Fibroblast of the conjunctiva (primary cell): ENCODE measurements at places on chromosomes 11 and 22.

GRCh38 chr11:44335919-44336318 is 26.0 kb upstream of the ALX4 start:
- no peak for DNase-seq

DNA sequence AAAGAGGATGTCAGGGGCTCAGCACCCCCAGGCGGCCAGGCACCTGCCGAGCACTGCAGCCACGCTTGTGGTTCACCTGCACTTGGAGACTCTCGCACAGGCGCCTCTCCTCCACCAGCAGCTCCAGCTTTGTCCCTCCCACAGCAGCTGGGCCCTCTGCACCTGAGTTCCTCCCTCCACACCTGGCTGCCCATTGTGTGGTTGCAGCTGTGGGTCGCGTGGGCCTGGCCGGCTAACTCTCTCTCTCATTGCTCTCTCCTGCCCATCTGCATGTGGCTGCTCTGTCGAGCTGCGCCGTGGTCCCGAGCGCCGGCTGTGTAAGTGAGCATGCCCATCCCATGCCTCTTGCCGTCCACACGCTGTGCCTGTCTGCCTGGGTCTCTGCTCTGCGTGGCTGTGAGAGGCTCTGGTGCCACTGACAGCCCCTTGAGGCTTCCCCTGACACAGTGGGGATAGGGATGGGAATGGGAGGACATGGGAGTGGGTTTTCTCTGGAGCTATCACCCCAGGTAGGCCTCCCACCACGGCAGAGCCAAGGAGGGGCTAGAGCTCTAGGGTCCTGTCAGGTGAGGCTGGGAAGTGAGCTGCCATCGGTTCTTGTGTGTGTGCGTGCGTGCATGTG is 8.5 kb upstream of the ACR start:
- no peak for DNase-seq

DNA sequence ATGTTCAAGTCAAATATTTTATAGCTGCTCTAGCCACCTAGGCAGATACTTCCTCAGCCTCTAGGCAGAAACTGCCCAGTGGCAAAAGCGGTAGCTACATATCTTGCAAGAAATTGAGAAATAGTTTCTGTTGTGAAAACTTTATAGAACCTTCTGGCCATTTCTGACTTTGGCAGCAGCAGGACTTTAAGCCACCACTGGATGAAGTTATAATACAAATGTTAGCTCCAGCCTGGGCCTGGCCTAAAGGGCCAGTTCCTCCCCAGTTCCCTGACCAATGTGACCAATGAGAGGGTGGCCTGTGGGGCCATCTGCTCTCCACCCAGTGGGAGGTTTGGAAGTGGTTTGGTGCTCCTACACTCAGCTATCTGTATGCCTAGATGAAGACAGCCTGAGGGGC is 254.0 kb upstream of the NARS2 start:
- no peak for DNase-seq

GRCh38 chr22:30183861-30184278 is 62.7 kb downstream of the LIF start:
- DNase-seq, result no peak

DNA sequence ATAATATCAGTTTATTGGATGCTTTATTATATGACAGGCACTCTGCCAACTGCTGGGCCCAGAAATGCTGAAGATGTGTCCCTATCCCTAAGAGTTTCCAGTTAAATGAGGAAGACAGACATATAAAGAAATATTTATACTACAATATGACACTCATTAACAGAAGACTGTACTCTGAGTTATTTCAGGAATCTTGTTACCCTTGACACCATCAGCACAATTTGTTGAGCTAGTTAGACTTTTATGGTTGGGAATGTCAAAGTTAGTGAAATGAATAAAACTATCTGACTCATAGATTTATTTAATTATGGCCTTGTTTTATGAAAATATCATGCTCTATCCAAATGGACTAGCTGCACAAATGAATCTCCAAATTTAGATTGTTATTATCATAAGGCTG is 25.6 kb upstream of the MSANTD4 start:
- DNase-seq, result no peak

DNA sequence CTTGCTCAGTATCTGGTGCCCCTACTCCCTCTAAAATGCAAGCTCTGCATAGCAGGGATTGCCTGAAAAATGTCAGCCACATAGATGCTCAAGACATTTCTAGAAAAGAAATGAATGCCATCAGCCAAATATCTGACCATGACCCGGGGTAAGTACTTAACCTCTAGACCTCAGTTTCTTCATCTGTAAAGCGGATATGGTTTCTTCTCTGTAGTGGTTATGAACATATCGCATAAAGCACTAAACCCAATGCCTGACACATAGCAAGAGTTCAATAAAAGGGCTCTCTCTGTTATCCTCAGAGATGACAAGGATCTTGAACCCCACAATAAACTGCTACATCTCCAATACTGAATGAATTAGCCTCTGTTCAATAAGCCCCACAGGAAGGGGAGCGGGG is 122.6 kb downstream of the ABTB2 start:
- DNase-seq, result no peak

DNA sequence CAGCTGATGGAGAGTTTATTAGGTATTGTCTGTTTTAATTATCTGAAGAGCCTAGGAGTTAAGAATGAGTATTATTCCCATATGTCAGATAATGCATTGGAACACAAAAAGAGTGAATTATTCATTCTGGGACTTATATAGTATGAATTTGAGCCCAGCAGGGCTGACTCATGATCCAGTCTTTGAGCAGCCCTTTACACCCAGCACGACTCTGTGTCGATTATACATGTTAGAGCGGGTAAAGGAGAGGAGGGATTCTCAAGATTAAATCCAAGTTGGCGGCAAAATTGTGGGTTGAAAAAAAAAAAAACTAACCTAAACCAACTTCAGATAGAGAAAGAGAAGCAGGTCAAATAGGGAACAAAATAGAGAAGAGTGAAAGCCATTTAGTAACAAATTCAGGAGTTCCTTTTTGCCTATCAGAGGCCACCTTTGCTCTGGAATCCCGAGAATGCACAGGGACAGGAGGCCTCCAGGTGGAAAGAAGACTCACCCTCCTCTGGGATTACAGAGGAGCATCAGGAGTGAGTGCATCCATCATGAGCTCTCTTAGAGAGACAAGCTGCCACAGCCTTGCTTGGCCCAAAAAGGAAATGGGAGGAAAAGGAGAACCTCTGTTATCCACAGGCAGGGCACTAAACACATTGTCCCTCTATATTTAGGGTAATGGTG is 3.1 kb downstream of the MRGPRX1 start:
- no peak for DNase-seq

- no peak for DNase-seq
These were observed 6.5 kb downstream of the UPK3A start for GRCh38 chr22:45291061-45291930.

DNA sequence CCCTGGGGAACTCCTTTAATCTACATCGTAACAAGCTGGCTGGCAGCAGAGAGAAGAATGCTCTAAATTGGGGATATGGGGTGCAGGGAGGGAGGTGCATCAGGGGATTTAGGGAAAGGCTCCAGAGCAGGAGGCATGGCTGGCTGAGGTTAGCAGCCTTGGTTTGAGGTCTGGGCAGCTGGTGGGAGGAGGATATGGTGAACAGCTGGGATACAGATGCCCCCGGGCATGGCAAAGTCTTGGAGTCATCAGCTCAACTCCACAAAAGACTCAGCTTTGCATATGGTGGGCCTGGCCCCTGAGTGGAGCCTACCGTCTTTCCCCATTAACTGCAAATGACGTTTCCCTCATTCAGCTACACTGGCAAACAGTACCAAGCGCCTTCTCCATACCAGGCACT is 5.4 kb downstream of the FAM83F start:
- DNase-seq, result no peak

GRCh38 chr22:47402876-47403525 is 640.6 kb downstream of the TBC1D22A start:
- no peak for DNase-seq
